ENCODE measurements at places on chromosomes 11 and 22. TPM values are rescaled to one million over a fixed set of nuclear protein-coding genes. Genes with fewer than 3 reads are reported as not detected.

DNA sequence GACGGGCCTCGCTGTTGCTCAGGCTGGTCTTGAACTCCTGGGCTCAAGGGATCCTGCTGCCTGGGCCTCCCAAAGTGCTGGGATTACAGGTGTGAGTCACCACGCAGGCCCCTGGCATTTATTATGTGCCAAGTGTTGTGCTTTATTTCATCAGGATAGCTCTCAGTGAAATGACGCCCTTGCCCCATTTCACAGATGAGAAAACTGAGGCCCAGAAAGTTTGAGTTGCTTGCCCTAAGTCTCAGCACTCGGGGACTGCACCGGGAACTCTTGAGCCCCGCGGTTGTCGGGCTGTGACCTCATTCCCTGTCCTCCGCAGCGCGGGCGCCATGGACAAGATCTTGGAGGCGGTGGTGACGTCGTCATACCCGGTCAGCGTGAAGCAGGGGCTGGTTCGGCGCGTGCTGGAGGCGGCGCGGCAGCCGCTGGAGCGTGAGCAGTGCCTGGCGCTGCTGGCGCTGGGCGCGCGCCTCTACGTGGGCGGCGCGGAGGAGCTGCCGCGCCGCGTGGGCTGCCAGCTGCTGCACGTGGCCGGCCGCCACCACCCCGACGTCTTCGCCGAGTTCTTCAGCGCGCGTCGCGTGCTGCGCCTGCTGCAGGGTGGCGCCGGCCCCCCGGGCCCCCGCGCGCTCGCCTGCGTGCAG, 7.3 kb downstream of the USP35 start:
- peak; percentile 64 for DNase-seq

TTC36 gene
- total RNA-seq: 3.0 TPM

DNA sequence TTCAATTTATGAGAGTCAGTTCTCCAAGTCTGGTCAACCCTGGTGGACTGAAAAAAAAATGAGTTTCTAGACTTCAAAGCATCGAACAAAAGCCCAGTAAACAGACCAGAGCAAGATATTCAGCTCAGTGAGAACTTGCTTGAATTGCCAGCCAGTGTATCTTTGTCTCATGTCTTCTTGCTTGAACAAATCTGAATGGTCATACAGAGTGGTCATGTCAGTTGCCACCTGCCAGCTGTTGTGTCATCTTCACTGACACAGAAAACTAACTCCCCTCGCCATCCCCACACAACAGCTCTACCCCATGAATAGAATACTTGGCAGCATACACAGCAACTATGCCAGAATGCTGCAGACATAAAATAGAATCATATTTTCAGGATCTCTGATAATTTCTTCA, 27.5 kb upstream of the CALCB start:
- no peak for DNase-seq

GAS2 gene
- 4.4 TPM for total RNA-seq

MS4A5 gene
- not detected for total RNA-seq

DNA sequence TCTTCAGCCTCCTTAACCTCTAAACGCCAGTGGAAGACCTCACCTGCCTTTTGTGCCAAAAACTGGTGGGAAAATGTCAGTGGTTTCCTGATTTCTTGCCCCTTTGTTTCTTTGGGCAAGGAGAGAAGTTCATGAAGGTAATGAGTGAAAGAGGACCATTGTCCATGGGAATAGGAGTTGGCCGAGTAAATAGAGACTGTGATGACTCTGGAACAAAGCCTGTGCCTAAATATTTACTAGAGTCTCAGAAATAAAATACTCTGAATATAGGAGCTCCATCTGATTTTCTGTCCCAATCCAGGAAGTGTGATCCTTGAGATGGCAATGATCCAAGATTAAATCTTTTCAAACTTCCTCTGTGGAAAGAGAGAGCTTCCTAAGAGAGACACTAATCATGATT, 12.0 kb downstream of the SLC5A1 start:
- DNase-seq: no peak

APOL5 gene
- not detected for total RNA-seq

DNA sequence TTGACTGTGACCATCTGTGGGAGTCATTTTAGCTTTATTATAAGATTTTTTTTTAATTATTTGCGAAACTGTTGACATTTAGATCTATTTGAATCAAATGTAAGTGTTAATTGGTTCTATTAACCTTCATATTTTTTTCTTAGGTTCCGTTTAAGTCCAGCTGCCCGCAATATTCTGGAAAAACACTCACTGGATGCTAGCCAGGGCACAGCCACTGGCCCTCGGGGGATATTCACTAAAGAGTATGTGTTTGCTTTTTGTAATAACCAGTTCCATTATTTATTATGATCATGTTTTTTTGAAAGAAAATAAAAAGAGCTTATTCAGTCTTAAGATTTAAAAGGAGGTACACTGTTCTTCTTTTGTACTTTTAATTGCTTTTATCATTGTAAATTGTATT, 43.9 kb downstream of the PDHX start:
- DNase-seq: no peak

APOA5 gene
- not detected for total RNA-seq

DNA sequence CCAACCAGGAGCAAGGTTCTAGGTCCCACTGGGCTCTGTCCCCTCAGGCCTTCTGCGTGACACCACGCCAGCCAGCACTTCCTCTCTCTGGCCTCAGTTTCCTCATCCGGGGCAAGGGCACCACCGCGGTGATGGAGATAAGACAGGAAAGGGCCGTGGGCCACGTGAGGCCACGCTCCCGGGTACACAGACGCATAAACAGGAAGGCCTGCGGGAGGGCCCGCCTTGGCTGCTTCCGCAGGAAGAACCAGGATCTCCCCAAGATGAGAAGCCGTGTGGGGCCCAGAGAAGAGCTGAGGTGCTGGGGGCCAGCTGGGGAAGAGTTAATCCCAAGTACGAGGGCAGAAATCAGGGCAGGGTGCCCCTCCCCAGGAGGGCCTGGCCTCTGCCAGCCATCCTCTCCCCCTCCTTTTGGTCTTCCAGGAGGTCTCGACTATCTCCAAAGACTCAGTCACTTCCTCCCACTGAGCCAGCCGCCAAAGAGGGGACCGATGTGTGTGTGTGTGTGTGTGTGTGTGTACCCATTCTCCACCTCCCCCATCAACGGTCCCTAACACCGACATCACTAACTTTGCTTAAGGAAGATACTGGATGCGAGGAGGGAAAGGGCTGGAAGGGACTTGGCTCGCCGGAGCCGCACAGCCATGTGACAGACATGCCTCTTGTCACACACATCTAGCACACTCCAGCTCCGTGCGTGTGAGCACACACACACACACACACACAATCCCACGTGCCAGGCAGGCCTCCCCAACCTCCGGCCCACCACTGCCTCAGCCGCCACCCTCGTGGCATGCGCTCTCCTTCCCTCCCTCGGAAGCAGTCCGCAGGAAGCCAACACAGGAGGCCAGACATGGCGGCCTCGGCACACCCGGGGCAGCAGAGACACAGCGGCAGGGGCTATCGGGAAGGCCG, 1.4 kb downstream of the MFNG start:
- DNase-seq: no peak

Data from suprapubic skin (tissue), 4 donors.